ENCODE measurements at places on chromosomes 6 and 20. TPM values are rescaled to one million over a fixed set of nuclear protein-coding genes. Genes with fewer than 3 reads are reported as not detected.

The RTF2 gene
- 80.6 TPM for total RNA-seq

The MYLK4 gene
- 0.61 TPM for total RNA-seq

The RFX6 gene
- not detected for total RNA-seq

The HS3ST5 gene
- total RNA-seq, result not detected

The BPI gene
- total RNA-seq, result not detected

The CAP2 gene
- 9.3 TPM for total RNA-seq

The NFS1 gene
- total RNA-seq, result 23.5 TPM

The EYA2 gene
- total RNA-seq, result 32.8 TPM

The FAM83C gene
- total RNA-seq, result not detected

The AGPAT1 gene
- 39.9 TPM for total RNA-seq
